NCI-H2081 treated with DMSO at 0.1 percent for 48 hours (cell line): ENCODE measurements at places on chromosomes 1 and 21.

GRCh38 chr1:119097380-119097779 is 43.1 kb downstream of the WARS2 start:
- no peak for DNase-seq

GRCh38 chr1:32765570-32766327 is 51.4 kb downstream of the YARS1 start:
- no peak for DNase-seq

- DNase-seq = no peak
Measured at GRCh38 chr1:36306210-36306901, at the start of gene SH3D21. Gene SH3D21, plus strand, starts transcription at chr1:36306368. Its CDS starts 53 bp downstream, at chr1:36306421.

DNA sequence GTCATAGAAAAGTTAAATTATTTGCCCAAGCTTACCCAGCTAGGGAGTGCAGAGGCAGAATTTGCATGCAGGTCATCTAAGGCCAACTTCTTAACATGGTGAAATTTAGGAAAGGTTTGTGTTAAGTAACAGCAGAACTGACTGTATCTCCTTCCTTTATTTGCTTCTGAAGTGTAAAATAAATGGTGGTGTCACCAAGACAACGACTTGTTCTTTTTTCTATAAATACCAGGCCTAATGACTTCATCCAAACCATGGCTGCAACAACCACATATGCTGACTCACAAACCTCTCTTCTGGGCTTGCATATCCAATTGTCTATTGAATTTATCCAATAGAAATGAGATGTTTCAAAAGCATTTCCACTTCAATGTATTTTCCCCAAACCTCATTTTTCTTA is 19.1 kb downstream of the COL24A1 start:
- no peak for DNase-seq

GRCh38 chr1:103525114-103525606 is 339 bp upstream of the RNPC3 start:
- no peak for DNase-seq

GRCh38 chr1:163120372-163120771 is 51.2 kb downstream of the RGS4 start:
- DNase-seq = no peak

GRCh38 chr1:211742272-211742671 is 66.9 kb upstream of the NEK2 start:
- DNase-seq = no peak
